ENCODE measurements at places on chromosomes 12 and 14. TPM values are rescaled to one million over a fixed set of nuclear protein-coding genes. Genes with fewer than 3 reads are reported as not detected.

Gene KRT75
- total RNA-seq: not detected

Gene XRCC3
- total RNA-seq: 12.7 TPM

DNA sequence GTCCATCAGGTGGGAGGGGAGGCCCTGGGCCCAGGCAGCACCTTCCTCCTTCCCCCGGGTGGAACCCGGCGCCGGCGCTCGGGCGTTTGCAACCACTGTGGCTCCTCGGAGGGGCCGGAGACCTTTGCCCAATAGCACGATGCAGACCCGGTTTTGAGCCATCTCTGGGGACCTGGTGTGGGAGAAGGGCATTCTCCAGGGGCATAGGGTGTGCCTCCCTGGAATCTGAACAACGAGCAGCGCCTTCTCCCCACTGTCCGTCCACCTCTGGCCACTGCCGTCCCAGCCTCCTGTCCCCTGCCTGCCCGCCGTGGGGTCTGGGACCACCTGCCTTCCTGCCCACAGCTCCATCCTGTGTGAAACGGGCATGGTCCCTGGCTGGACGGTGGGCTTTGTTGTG, 12.5 kb downstream of the ZFYVE21 start:
- no peak for DNase-seq

- DNase-seq: peak; percentile 2
These were observed 3.5 kb downstream of the ULK1 start for GRCh38 chr12:131897875-131898274.

- DNase-seq: no peak
These were observed 64.1 kb downstream of the KIF26A start for GRCh38 chr14:104202259-104203070.

Gene CLECL1
- total RNA-seq: 1.5 TPM

Gene SOAT2
- not detected for total RNA-seq

- no peak for DNase-seq
These were observed 61.9 kb downstream of the DRAM1 start for GRCh38 chr12:101939306-101939705.

Gene BDKRB2
- total RNA-seq: not detected

Gene ZDHHC22
- not detected for total RNA-seq

- no peak for DNase-seq
These were observed 19.0 kb upstream of the DRAM1 start for GRCh38 chr12:101858361-101858760.
